ENCODE measurements at places on chromosomes 1 and 21.

DNA sequence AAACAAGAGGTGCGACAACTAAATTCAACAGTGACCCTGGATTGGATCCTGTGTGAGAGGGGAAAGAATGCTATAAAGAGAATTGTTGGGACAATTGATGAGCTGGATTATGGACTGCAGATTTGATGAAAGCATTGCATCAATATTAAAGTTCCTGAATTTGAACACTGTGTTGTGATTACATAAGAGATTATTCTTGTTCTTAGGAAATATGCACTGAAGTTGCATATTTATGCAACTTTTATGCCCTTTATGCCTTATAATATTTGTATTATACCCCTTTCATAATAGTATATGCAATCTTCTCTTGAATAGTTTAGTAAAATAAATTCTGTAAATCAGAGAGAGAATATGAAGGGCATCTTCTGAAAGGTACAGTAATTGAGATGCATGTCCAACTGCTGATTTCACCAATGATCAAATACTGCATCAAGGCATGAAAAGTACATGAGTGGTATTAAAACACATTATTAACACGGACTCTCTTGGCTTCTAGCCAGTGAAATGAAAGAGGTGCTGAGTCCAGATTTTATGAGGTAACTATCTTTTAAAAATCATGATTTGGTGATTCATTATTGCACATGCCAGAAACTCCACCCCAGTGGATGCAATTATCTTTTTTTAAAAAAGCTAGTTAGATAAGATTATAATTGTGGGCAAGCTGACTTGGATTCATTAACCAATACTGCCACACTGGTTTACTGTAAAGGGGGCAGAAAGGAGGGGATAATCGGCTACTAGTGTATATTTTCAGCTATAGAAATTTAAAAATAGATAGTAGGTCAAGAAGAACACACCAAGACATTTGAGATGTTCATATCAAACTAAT lies 19.9 kb upstream of the LPAR3 start:
- DNase-seq: no peak

- no peak for DNase-seq
These were observed 41.3 kb upstream of the UHMK1 start for GRCh38 chr1:162456323-162456722.

DNA sequence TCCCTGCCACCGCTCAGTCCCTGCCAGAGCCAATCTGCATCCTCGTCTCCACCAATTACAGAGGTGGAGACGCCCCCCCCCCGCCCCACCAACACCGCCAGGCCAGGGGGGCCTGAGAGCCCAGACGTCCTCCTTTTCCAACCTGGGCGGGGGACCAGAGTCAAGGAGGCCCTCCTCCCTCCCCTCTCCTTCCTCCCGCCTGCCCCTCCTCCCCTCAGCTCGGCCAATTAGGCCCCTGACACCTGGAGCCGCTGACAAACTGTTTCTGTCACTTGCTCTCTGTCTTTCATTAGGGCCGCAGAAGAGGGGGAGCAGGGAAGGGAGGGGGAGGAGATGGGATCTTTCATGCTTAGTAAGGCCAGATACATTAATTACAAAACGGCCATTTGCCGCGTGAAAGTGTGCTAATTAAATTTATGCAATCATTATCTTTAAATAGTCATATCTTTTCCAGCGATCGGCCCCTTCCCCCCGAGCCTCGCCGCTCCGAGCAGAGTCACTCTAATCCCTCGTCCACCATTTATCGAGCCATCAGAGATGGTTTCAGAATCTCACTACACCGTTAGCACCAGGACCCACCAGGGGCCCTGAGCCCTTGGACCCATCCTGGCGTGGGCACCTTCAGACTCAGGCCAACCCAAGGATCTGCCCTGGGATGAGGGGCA lies 94.7 kb downstream of the PAX7 start:
- no peak for DNase-seq

GRCh38 chr1:214571281-214571680 lies 19.9 kb upstream of the PTPN14 start:
- no peak for DNase-seq

- no peak for DNase-seq
These were observed 101.4 kb upstream of the KCNK1 start for GRCh38 chr1:233512538-233512937.

- DNase-seq: no peak
These were observed 11.2 kb upstream of the HMGCS2 start for GRCh38 chr1:119779869-119780356.

- no peak for DNase-seq
These were observed 2.0 kb downstream of the SCMH1 start for GRCh38 chr1:41239988-41240610.

GRCh38 chr1:10639775-10640578 lies 156.5 kb downstream of the CASZ1 start:
- no peak for DNase-seq

- no peak for DNase-seq
These were observed 20.9 kb downstream of the UBIAD1 start for GRCh38 chr1:11293856-11294255.

- no peak for DNase-seq
These were observed 56.6 kb downstream of the PLXNA2 start for GRCh38 chr1:208187499-208188041.
